CD4-positive, alpha-beta T cell (primary cell): ENCODE measurements at places on chromosomes 11 and 22. TPM values are rescaled to one million over a fixed set of nuclear protein-coding genes. Genes with fewer than 3 reads are reported as not detected.

The MS4A6E gene
- total RNA-seq, result not detected

The CTSW gene
- total RNA-seq, result 20.6 TPM

The UBQLNL gene
- 0.50 TPM for total RNA-seq

- H3K4me3 ChIP-seq, result no peak overlapping the region
- H3K27ac ChIP-seq, result no peak overlapping the region
- peaks cover 9% of the 10 kb centered on the region for H3K27me3 ChIP-seq
- no peak for DNase-seq
- peaks cover 13% of the 10 kb centered on the region for H3K4me1 ChIP-seq
- no peaks in the 10 kb centered on the region for H3K36me3 ChIP-seq
These were observed 17.7 kb downstream of the PHLDB1 start for GRCh38 chr11:118625036-118625690.

- H3K4me1 ChIP-seq, result peaks cover 8% of the 10 kb centered on the region
- H3K27ac ChIP-seq, result no peak overlapping the region
- no peaks in the 10 kb centered on the region for H3K27me3 ChIP-seq
- DNase-seq, result no peak
- no peaks in the 10 kb centered on the region for H3K36me3 ChIP-seq
These were observed 2.2 kb upstream of the NAP1L4 start for GRCh38 chr11:2994336-2994730.

The C1QTNF6 gene
- 11.9 TPM for total RNA-seq

DNA sequence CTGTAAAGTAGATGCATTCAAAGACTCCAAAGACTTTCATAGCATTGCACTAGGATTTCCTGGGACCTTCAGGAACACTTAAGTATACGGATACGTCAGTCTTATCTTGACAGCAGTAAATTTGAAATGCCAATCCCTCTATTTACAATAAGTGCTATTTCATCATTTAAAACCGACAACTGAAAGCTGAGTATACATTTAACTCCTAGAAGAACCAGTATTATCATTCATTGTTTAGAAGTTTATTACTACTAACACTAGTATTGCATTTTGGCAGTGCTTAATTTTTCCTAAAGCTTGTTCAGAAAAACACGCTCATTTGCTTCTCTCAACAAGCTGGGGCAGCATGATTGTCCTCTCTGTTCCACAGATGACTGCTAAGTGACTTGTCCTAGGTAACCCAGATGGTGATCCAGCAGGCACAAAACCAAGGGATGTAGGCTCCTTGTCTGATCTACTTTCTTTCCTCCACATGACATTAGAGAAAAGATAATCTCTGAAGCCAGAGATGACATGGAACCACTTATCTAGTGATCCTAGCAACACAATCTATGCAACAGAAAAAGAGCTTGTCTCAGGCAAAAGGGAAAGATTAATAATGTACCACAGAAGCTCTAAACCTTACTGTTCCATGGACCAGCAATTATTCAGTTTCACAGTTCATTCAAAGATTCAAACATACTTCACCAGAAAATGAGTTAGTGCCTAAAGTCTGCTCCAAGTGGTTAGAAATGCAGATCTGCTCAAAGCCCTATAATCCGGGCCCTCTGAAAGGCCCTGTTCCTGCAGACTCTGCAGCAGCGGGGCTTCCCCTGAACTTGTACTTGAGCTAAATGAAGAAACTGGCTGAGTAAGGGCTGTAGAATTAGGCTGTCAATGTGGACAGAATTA is 5.2 kb downstream of the MAML2 start:
- H3K27ac ChIP-seq, result no peak overlapping the region
- H3K36me3 ChIP-seq, result peaks cover 9% of the 10 kb centered on the region
- no peaks in the 10 kb centered on the region for H3K27me3 ChIP-seq
- peaks cover 42% of the 10 kb centered on the region for H3K4me1 ChIP-seq
- DNase-seq, result peak; percentile 42

GRCh38 chr11:131656179-131656838 is 285.9 kb downstream of the NTM start:
- no peaks in the 10 kb centered on the region for H3K4me1 ChIP-seq
- H3K36me3 ChIP-seq, result no peaks in the 10 kb centered on the region
- no peak overlapping the region for H3K27ac ChIP-seq
- no peaks in the 10 kb centered on the region for H3K27me3 ChIP-seq

DNA sequence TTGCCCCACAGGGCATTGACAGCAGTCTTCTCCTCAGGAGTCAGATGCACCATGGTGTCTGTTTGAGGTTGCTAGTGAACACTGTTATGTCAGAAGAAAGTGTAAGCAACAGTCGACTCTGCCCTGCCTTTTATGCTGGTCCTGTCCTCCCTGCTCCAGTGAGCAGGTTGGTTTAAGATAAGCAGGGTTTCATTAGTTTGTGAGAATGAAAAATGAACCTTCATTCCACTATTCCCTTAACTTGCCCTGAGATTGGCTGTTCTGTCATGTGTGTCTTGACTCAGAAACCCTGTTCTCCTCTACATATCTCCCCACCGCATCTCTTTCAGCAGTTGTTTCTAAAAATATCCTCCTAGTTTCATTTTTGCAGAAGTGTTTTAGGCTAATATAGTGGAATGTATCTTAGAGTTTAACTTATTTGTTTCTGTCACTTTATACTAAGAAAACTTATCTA is at the start of gene HBD:
TSS of gene HBD (minus strand) at position 103 of the 454 bp plus-strand sequence. CDS start at position 53, 50 bp downstream.
- no peaks in the 10 kb centered on the region for H3K27me3 ChIP-seq
- no peaks in the 10 kb centered on the region for H3K4me1 ChIP-seq
- no peak for DNase-seq

- H3K27me3 ChIP-seq, result no peaks in the 10 kb centered on the region
- no peaks in the 10 kb centered on the region for H3K36me3 ChIP-seq
- H3K27ac ChIP-seq, result no peak overlapping the region
These were observed 1122.3 kb downstream of the BRD1 start for GRCh38 chr22:48705159-48705916.

DNA sequence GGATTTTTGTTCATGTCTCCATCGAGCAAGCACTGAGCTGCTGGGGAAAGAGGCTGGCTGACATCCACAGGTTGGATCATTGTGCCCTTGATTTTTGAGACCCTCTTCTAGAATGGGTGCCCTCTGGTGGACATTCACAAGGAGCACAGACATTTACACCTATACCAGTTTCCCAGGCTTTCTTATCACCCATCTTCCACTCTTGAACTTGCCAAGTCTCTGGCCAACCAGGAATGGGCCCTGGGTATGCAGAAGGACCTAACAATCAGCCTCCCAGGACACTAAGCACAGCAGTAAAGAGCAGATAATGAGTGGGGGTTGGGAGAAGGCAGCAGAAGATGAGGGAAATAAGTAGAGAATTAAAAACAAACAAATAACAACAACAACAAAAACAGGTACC is 5.7 kb upstream of the INTS4 start:
- DNase-seq, result peak; percentile 38
- H3K27ac ChIP-seq, result no peak overlapping the region
- H3K4me3 ChIP-seq, result no peak overlapping the region
- no peaks in the 10 kb centered on the region for H3K27me3 ChIP-seq
- H3K36me3 ChIP-seq, result no peaks in the 10 kb centered on the region

DNA sequence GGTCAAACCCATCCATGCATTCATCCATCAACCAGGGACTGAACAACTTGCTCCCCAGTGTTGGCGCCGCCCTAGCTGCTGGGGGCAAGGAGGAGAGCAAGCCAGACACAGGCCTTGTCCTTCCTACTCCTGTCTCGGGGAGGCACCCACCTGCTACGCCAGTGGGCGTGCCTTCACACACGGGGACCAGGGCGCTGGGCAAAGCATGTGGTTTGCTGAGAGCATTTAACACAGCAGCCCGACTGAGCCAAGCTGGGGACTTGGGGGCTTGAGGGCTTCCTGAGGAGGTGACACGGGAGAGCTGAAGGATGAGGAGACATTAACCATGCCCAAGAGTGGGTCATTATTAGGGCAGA is 30.6 kb downstream of the CACNA1I start:
- H3K27ac ChIP-seq, result no peak overlapping the region
- no peak overlapping the region for H3K4me3 ChIP-seq
- H3K36me3 ChIP-seq, result no peaks in the 10 kb centered on the region
- no peak for DNase-seq

The DNAJB13 gene
- total RNA-seq, result not detected

- H3K4me3 ChIP-seq, result no peak overlapping the region
- no peaks in the 10 kb centered on the region for H3K4me1 ChIP-seq
- no peaks in the 10 kb centered on the region for H3K36me3 ChIP-seq
- no peak overlapping the region for H3K27ac ChIP-seq
- DNase-seq, result no peak
- H3K27me3 ChIP-seq, result no peaks in the 10 kb centered on the region
These were observed 17.9 kb upstream of the HYLS1 start for GRCh38 chr11:125869521-125869920.

GRCh38 chr11:73196576-73196975 is 21.5 kb upstream of the P2RY2 start:
- H3K27me3 ChIP-seq, result no peaks in the 10 kb centered on the region
- DNase-seq, result no peak
- no peak overlapping the region for H3K27ac ChIP-seq
- H3K4me3 ChIP-seq, result no peak overlapping the region
